ENCODE measurements at places on chromosomes 4 and X.

DNA sequence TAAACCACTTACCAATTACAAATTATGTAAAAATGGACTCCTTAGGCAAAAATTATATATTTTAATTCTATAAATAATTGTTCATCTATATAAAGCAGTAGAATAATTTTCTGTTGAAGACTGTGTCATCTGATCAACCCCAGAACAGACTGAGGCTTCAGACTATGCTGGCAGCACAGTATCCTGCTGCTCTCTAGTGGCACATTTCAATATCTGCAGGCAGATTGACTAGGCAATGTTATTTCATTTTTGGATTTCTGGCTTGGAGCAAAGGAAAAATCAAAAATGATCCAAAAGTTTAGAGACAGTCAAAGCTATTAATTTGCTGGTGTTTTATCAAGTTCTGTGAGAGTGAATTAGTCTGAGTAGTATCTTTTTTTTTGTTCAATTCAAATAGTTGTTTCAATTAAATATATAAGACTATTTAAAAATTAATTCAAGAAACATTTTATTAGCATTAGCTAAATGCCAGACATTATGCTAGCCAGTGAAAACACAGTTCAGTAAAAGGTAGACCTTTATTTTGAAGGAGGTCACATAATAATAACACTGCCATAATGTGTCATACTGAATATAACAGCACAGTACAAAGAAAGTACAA is 21.3 kb upstream of the SULT1E1 start:
- DNase-seq = no peak

DNA sequence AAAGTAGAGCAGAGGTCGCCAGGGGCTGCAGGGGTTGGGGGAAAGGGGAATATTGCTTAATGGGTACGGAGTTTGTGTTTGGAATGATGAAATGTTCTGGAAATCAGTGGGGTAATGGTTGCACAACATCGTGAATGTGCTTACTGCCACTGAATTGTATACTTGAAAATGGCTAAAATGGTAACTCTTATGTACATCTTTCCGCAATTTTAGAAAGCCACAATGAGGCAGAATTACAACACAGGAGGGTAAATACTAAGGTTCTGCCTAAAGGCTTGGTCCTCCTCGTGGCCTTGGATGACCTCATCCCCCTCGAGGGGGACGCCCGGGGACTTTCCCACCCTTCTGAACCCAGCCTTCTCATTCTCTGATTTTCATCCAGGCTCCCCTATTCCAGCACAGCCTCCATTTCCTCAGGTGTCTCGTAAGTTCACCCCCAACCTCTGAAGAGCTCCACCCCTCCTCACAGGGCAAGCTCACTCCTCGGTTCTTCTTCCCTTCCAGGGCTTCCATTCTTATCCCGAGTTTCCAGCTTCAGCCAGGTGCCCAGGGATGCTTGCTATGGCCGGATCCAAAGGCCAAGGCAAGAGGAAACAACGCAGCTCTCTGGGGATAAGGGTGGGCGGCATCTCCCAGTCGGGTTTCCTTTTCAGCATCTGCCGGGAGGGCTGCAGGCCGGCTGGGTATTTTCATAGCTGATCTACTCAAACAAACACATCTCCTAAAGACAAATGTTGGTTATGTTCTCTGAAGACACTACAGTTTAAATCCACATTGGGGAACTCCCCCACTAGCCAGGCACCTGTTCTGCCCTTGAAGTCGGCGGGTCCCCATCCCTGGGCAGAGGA is 71.3 kb upstream of the ACSL1 start:
- DNase-seq = no peak

- no peak for DNase-seq
Observed at GRCh38 chr4:88219099-88219498, 60.7 kb upstream of the ABCG2 start.

DNA sequence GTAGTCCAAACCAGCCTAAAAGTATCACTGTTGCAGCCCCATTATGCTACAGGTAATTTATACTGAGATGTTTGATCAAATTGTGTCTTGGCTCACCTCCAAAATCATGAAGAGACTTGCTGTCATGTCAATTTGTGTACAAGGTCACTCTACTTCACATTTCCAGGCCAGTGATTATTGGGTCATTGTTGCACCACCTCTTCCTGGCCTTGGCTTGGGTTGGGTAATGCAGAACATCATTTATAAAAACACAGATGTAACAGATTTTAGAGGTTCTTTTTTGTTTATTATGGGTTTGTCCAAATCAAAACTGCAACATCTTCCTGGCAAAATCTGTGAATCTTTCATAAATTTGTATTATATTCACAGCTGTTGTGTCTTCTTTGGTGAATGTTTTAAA is 459.5 kb downstream of the ANKRD50 start:
- no peak for DNase-seq

- no peak for DNase-seq
Observed at GRCh38 chr4:87081826-87082225, 138.6 kb downstream of the KLHL8 start.

DNA sequence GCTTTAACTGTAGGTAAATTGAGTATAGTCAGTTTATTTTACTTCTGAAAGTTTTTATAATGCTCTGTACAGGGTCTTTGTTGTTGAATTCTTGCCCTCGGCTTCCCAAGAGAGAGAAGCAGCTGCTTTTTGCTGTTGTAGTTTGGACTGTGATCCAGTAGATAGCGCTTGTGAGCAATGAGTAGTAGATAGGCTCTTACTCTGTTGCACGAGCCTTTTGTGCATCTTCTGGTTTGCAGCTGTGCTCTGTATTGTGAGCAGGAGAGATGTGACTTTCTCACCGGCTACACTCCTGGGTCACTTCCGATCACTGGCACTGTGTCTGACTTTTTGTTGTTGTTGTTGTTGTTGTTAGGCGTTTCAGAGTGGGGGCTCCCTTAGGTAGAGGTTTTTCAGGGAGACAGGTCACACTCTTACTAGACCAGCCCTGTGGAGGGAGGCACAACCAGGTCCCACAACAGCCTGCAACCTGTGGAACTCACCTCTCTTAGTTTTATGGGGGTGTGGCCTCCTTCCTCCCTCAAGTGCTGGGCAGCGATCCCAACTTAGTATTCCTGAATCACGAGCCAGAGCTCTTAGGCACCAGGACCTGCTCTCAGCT is 822.1 kb upstream of the GALNTL6 start:
- DNase-seq = no peak

- DNase-seq = no peak
Observed at GRCh38 chrX:112760697-112761096, 79.9 kb downstream of the AMOT start.

GRCh38 chr4:82644734-82645126 is 82.9 kb upstream of the TMEM150C start:
- DNase-seq = no peak

- DNase-seq = no peak
Observed at GRCh38 chr4:169238445-169238844, 32.3 kb downstream of the SH3RF1 start.

DNA sequence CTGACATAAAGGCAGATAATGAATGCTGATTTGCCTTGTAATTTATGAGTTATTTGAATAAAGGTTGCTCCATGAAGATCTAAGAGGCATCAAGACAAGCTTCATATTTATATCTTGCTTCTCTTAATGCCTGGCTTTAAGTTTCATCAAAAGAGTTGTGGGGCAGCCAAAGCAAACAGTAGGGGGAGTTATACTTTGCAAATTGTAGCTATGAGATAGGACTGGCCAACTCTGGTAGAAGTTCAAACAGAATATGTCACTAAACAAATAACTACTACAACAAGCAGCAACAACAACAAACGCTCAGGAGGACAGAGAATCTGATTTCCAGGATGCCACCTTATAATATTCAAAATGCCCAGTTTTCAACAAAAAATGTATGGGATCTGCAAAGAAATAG is 69.1 kb upstream of the PLAC1 start:
- no peak for DNase-seq

GRCh38 chr4:156962528-156962974 is 9.0 kb downstream of the PDGFC start:
- DNase-seq = no peak

DNA sequence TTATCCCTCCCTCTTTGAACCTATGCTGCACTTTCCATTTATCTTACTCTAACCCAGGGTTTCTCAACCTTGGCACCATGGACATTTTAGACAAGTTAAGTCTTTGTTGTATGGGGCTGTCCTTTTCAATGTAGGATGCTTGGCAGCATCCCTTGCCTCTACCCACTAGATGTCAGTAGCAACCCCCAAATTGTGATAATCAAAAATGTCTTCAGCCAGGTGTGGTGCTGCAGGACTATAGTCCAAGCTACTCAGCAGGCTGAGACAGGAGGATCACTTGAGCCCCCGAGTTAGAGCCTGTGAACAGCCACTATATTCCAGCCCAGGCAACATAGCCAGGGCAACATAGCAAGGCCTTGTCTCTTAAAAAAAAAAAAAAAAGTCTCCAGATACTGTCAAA is 7.0 kb downstream of the LRCH2 start:
- DNase-seq = no peak

DNA sequence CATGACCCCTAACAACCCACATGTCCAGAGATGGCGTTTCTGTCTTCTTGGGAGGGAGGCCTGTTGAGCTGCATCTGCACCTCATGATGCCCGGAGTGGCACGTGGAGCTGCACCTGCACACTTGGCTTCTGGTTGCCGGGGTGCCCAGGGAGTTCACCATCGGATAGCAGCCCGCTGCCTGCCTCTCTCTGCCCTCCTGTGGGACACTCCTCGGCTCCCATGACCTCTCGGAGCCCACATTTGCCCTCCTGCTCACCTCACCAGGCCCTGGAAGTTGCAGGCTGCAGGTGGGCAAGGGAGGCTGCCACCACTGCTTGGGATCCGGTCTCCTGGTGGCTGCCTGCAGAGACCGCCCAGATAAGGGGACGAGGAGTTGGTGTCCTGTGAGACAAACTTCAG is 74.1 kb downstream of the TRAPPC11 start:
- DNase-seq = no peak

GRCh38 chr4:142663828-142664227 is 182.3 kb downstream of the INPP4B start:
- DNase-seq = no peak

- no peak for DNase-seq
Observed at GRCh38 chr4:8191136-8191747, 7.8 kb upstream of the SH3TC1 start.

GRCh38 chrX:16100673-16101072 is 22.7 kb upstream of the GRPR start:
- no peak for DNase-seq

- no peak for DNase-seq
Observed at GRCh38 chr4:112973750-112974251, 75.7 kb upstream of the ANK2 start.

- DNase-seq = no peak
Observed at GRCh38 chr4:38230821-38231563, 270.8 kb downstream of the PTTG2 start.

GRCh38 chr4:159922119-159922518 is 819.2 kb downstream of the RAPGEF2 start:
- no peak for DNase-seq

DNA sequence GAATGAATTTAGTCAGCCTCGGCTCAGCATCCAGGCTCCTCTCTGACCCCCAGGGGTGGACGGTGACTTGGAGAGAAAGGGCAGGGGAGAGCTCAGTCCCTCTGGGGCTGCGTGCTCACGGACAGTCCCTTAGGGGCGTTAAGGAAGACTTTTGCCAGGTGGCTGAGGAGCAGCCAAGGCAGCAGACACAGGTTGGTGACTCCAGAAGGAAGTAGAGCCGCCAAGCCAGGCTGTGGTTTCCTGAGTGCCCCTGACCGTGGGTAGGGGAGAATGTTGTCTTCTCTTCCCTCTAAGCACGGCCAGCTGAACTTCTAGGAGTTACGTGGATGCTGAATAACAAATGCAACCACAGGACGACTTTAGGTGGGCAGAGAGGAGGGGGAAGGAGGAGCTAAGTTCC is 91.0 kb upstream of the MTM1 start:
- no peak for DNase-seq

DNA sequence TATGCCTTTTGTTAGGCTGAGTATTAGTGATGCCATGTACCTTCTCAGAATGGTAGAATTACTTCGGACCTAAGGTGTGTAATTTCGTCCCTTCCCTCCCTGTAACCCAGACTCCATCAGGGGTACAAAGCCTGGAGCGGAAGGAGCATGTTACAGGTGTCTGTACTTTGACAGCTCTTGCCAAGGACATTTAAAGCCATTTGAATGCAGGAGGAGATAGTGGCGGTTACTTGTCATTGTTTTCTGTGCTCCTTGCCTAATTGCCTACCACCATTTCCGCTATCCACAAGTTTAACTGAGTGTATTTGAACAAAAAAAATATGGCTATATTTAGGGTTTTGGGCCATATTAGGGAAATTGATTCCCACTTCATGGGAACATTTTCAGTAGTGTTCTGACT is 1.8 kb downstream of the FNIP2 start:
- no peak for DNase-seq

GRCh38 chr4:118344801-118345200 is 8.0 kb downstream of the PRSS12 start:
- DNase-seq = no peak

DNA sequence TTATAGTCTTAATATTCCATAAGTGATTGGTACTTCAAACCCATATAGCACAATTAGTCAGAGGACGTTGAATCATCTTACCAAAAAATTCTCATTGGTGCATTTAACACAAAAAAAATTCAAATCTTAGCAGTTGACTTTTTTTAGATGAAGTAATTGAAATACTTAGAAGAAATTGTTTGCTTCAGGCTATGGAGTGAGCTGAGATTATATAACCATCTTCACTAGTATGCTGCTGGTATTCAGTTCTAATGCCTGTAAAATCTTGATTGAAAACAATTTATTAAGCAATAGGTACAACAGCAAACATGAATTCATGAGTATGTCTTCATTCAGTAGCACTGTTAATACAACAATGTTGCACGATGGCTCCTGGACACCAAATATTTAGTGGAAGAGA is 250.0 kb downstream of the GPM6A start:
- DNase-seq = no peak

- DNase-seq = no peak
Observed at GRCh38 chrX:1870421-1870820, 255.6 kb downstream of the ASMT start.

- no peak for DNase-seq
Observed at GRCh38 chr4:88709989-88710388, 12.4 kb upstream of the NAP1L5 start.

DNA sequence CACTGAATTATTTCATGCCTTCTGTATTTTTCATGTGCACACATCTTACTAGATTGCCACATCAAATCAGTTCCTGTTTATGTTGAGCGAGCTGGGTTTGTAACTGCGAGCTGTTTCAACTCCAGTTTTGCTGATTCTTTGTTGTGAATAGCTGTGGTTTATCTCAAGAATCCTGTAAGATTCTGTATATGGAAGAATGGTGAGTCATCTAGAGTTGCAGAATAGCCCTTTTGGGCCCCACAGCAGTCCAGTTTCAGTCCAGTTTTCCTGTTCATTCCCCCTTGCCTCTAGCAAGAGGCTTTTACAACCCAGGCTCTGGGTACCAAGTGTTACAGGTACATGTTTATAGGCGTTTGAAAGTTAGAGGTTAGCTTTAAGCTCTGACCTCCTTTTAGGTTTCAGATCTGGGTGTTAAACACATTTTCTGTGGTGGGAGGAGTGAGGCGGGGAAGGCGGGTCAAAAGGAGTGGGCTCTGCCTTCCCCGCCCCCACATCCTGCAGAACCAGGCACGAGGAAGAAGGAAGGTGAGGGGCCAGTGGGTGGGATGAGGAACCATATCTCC is 32.7 kb downstream of the TBC1D14 start:
- no peak for DNase-seq

All from effector memory CD4-positive, alpha-beta T cell (primary cell).